NCI-H2081 (cell line): ENCODE measurements at places on chromosomes 2 and 18.

DNA sequence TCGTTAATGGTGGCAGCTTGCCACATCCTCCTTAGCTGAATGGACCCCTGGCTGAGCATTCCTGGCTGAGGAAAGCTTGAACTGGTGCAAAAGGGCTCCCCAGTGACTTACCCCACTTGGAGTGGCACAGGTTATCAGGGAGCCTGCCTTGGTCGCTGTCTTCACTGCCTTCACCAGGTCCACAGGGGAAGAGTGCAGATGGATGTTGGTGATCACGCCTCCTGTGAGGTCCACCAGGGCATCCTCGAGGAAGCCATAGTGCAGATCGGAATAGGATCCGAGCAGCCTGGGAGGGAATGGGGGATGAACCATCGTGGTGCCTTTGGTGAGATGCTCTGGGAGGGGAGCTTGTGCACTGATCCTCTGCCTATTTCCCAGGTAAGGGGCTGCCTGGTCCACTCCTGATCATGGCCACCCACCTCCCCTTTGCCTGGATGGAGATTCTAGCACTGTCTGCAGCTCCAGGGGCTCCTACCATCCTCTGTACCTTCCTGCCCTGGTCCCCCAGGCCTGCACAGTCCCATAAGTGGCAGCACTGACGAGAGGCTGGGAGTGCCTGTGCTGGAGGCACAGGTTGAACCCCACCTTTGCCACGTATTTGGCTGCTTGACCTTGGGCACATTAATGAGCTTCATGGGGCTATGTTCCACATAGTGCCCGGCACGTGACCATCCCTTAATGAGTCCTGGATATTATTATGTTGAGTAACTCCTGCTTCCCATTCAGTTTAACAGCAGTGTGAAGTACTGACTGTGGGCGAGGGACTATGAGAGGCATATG is 43.0 kb downstream of the CAPN13 start:
- DNase-seq = no peak

GRCh38 chr18:37617623-37618022 is 52.0 kb upstream of the CELF4 start:
- DNase-seq = peak; percentile 2

GRCh38 chr2:128457716-128458115 is 139.0 kb upstream of the HS6ST1 start:
- no peak for DNase-seq

DNA sequence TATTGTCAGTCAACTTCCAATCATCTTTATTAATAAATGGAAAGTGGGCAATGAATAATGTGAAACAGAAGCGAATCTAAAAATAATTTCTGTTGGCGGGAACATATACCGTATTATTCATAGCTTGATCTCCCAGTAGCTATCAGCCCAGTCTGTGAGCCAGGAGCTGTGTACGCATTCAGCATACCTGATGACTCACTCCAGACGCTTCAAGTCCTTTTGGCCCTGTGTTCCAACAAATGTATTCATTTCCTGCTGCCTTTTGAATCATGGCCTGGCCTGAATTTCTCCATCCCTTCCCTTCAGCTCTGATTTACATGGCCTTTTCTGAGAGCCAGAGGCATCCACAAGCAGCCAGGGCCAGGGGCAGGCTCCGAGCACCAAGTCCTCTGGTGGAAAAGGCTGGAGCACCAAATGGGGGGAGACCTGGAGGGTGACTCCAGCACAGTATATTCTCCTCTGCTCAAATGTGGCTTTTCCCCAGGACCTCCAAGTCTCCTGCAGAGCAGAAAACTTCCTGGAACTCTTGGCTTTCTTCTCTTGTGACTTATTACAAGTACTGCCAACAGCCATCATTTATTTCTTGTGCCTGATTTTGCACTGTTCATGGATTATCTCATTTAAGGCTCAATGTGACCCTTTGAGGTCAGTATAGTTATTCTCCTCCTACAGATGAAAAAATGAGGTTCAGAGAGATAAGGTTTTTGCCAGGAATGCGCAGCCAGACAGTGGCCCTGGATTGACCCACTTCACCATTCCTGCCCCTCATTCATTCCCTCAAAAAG is 108.7 kb downstream of the EN1 start:
- DNase-seq = no peak

DNA sequence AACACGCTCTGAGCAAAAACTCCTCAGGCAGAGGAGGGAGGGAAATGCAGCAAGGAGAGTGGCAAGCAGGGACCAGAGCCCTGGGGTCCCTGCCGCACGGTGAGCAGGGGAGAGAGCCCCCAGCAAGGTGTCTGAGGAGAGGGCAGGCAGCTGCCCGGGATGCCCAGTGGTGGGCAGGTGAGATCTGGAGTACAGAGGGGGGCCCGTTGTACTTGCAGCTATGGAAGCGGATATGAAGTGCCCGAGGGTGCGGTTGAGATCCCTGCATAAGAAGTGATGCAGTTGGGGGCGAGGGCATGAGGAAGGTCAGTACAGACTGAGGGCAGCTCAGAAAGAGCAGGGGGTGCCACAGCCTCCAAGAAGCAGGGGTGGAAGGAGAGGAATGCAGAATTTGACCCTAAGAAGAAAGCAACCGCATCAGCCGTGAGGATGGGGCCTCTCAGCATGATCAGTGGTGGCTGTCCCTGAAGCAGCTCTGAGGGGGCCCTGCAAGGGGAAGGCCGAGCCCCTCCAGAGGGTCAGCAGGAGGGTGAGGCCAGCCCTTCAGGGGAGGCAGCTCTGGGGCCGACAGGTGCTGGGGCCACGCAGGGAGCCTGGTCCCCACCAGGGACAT is 29.4 kb downstream of the MTERF4 start:
- DNase-seq = no peak

- DNase-seq = no peak
These were observed 26.7 kb downstream of the CTLA4 start for GRCh38 chr2:203894262-203894661.
